ENCODE measurements at places on chromosomes 12 and 14.

DNA sequence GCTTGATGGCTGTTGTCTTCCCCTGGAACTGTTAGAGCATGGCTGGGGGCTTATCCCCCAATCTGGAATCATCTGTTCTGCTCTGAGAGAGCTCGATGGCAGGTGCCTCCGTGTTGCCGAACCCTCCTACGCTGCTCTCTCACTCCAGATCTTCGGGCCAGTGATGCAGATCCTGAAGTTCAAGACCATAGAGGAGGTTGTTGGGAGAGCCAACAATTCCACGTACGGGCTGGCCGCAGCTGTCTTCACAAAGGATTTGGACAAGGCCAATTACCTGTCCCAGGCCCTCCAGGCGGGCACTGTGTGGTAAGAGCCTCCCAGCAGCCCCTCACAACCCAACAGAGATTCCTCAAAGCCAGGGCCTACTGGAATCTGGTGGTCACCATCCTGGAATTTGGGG, 33.0 kb downstream of the ALDH2 start:
- DNase-seq, result no peak

DNA sequence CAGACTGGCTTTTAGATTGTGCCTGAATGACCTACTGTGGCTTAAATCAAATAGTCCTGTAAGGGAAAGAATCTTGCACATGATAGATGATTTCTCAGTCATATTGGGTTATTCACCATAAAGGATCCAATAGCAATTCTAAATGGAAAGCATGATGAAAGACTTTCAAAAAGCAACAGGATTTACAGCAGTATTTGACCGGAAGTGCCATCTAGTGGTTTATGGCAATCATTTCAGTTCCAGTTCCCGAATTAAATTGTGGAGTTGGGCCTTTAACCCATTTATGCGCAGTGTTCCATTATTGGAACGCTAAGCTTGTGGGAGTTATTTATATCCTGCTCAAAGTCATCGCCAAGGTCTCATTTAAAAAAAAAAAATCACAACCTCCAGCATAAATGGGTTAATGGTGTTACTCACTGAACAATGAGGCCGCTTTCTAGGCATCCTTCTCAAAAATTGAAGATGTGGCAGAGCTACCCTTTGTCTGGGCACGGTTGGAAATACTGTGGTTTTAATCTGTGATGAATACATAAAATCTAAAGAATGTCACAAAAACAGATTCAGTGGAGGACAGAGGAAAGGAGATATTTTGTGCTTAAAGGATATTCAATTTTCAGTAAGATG, 60.8 kb upstream of the REP15 start:
- no peak for DNase-seq

DNA sequence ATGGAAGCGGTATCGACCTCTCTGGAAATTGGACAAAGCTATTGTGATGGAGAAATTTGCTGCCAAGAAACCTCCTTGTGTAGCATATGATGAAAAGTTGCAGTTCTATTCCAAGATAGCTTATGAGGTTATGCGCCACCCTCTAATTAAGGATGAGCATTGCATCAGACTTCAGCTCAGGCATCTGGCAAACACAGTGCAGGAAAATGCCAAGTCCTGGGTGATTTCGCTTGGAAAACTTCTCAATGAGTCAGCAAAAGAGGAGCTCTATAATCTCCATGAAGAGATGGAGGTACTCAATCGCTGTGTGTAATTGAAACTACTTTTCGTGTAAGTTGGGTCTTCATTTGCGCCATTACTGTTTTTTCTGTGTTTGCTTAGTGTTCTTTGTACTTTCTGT, 51.2 kb downstream of the DNAH10 start:
- DNase-seq, result no peak

DNA sequence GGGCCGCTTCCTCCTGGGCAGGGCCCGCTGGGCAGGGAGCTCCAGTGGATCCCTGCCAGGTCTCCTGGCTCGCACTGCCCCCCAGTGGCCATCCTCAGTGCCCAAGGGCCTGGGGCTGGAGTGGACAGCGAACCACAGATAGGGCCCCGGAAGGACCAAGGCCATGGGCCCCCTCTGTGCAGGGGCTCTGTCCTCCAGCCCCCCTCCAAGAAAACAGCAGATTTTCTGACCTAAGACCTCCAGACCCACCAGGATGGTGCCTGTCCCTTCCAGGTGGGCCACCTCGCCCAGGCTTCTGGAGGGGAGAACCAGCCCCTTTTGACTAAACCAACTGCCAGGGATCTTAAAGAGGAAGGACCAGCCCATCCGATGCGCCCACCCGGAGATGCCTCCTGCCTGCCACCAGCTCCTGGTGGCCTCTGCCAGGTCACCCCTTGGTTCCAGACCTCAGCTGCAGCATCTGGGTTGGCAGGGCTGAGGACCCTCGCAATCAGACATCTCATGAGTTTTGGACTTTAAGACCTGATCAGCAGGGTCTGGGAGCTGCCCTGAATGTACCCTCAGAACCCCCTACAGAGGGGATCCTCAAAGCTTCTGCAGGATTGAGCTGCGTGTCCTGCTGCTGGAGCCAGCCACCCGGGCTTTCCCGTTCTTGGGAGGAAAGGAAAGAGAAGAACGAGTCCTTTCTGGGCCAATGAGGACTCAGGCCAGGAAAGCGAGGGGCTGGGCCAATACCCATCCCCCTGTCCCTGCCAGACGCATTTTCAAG, 325.8 kb upstream of the DIO3 start:
- no peak for DNase-seq

DNA sequence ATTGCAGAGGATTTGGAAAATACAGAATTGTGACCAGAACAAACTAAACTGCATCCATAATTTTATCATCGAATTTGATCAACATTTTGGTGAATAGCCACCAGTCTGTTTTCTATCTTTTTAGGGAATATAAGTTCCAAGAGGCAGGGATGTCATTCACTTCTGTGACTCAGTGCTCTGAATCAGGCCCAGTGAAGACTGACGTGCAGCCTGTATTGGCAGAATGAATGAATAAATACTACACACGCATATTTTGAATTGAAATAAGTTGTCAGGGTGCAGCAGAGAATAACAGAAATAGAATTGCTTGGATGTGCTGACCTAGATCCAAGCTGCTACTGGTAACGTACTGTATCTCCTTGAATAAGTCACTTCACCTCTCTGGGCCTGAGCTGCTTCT, 1.3 kb upstream of the EMP1 start:
- no peak for DNase-seq

DNA sequence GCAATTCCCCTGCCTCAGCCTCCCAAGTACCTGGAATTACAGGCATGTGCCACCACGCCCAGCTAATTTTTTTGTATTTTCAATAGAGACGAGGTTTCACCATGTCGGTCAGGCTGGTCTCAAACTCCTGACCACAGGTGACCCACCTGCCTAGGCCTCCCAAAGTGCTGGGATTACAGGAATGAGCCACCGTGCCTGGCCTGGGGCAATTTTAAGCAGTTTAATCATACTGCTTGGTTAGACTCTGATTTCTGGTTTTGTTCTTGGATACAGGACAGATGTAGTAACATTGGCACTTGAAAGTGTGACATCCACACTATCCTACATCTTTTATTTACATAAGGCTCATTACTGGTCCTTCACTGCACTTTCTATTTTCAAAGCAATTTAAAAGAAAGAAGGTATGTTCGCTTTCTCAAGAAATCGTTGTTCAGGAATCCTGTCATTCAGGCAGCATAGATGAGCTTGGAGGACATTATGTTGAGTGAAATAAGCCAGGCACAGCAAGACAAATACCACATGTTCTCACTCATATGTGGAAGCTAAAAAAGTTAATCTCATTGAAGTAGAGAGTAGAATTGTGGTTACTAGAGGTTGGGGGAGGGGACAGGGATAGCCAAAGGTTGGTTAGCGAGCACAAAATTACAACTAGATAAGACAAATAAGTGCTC, 4.0 kb upstream of the NUAK1 start:
- DNase-seq, result no peak

- no peak for DNase-seq
Observed at GRCh38 chr14:65424531-65424930, 12.0 kb downstream of the FUT8 start.

GRCh38 chr12:77734214-77734883, 96.3 kb upstream of the NAV3 start:
- no peak for DNase-seq

DNA sequence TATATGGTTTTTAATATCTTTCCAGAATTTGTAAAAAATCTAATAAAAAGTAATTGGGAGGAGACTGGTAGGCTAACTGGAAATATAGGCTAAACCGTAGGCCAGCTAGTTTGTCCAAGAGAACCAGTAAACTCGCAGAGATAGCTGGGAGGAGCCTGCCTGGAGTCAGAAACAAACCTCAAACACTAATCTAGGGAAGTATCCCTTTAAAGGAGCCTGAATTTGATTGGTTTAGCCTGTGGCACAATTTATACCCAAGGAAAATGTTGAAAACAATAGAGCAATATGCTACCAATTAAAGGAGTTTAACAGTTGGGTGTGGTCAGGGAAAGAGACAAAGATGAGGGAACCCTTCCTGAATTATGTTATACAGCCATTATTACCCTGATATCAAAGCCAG, 109.6 kb downstream of the EML5 start:
- no peak for DNase-seq

DNA sequence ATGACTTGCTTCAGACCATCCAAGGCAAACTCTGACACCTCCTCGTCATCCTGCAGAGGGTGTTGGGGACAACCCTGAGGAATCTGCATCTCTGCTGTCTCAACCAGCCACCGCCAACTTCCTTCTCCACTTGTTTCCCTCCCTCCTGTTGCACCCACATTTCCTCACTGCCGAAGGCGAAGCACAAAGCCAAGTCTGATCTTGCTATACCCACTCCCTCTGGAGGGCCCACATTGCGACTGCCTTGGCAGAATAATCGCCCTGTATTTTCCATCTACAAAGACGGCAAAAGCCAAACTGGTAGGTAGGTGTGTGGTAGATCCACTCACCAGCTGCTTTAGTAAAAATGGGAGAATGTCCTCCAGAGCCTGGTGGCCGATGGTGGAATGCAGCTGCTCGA, 21.8 kb upstream of the RAB35 start:
- DNase-seq, result no peak

GRCh38 chr12:124440841-124441381, 126.5 kb downstream of the NCOR2 start:
- no peak for DNase-seq

DNA sequence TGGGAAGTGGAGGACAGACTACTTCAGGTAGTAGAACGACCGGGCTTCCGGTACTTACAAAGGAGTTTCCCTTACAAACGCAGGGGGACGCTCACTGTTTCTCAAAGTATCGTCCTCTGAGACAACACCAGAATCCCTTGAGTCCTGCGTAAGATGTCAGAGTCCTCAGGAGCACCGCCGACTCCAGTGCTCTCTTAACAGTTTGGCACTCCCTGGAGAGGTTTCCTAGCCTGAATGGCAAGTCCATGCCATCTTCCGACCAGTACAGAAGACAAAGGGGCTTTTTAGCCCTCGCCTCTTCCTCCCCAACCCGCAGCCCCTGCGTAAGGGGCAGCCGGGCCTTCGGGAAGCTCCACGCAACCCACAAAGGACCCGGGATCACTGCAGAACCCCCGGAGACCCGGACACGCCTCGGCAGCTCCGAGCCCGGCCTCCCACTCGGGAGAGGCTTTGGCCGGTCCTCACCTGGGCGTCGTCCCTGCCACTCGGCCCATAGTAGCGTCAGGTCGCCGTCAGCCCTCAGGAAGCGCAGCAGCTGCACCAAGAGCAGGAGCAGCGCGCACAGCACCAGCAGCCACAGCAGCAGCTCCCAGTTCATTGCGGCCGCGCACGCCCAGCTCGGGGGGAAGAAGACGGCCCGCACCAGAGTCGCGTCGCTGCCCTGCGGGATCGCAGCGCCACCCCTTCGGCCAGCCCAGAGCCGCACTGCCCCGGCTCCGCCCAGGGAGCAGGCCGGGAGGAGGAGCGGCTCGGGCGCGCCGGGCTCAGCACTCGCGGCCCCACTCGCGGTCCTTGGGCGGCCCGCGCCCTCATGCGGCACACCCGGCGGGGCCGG, at the start of gene DHRS7:
TSS of gene DHRS7 (minus strand) at position 687 of the 835 bp plus-strand sequence. CDS start at position 598, 89 bp downstream.
- DNase-seq, result no peak

- DNase-seq, result no peak
Observed at GRCh38 chr12:46698003-46698402, 127.8 kb downstream of the SLC38A4 start.

All from vagina (tissue), 2 donors.